ENCODE measurements at places on chromosomes 16 and 17.
A peak's percentile ranks its signal among the peaks of the same experiment; 100 is the strongest.

- no peak for ATAC-seq
Observed at GRCh38 chr16:20647736-20648135, 49.7 kb downstream of the ACSM1 start.

GRCh38 chr16:57185446-57185944, 344 bp downstream of the PSME3IP1 start:
- ATAC-seq: peak; percentile 6

DNA sequence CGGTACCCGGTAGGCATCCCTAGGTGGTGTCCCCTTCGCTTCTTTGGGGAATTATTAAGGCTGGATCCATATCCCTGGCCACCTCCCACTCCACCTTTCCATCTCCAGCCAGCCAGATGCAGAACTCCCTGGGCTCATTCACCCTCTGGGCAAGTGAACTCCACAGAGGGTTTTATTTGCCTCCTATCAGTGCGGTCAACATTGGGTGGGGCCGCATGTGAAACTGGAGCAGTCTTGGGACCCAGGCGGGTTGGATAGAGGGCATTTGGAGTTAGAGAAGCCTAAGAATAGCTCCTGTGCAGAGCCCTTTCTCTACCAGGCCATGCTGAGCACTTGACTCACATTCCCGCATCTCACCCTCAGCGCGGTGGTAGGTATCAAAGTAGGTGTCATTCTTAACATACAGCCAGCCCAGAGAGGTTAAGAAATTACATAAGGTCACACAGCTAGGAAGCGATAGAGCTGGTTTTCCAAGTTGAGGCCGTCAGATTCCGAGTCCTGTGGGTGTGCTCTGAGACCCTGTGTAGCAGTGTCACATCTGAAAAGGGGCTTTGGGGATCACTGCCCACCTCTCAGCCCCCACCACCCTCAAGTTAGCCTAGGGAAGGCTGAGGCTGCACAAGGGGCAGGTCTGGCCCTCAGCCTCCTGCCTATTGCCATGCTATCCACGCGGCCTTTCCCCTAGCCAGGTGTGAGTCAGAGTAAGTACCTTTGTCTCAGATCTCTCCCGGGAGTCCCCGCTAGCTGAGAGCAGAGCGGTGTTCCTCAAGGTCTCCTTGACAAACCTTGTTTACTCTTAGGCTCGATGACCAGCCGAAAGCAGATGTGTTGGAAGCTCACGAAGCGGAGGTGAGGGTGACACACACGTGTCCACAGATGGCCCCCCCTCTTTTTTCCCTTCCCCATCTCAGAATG, 26.9 kb upstream of the LGALS9 start:
- no peak for ATAC-seq

- no peak for ATAC-seq
Observed at GRCh38 chr16:85768199-85768598, 17.3 kb upstream of the C16orf74 start.

- ATAC-seq: no peak
Observed at GRCh38 chr17:48003417-48004151, 32.7 kb downstream of the CDK5RAP3 start.

DNA sequence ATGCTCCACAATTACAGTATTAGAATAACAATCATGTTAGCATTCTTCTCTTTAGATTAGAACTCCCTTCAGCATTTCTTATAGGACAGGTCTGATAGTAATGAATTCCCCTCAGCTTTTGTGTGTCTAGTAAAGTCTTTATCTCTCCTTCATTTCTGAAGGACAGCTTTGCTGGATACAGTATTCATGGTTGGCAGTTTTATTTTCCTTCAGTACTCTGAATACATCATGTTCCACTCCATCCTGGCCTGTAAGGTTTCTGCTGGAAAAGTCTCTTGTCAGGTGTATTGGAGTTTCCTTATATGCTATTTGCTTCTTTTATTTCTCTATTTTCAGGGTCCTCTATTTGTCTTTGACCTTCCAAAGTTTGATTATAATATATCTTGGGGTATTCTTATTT, 4.0 kb upstream of the ABCA10 start:
- ATAC-seq: no peak

GRCh38 chr16:88610909-88611812, 27.2 kb upstream of the IL17C start:
- no peak for ATAC-seq

DNA sequence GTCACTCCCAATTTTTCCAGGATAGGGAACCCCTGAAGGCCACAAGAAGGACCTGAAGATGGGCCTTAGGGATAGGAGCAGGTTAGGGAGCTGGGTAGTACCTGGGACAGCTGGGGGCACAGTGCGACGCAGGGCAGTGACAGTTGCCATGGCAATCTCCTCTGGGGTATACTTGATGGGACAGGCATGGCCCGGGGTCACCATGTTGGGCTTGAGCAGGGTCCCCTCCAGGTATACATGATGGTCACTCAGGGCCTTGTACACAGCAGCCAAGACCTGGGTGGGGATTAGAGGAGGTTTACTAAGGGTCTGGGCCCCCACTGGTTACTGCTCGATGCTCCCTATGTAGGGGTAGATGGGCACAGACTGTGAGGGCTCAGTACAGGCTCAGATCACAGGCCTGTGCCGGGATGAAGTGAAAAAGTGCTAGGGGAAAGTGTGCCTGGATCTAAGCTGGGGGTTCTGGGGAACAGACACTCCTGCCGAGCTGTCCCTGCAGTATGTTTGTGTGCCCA, 2.7 kb downstream of the ALDOC start:
- ATAC-seq: no peak

DNA sequence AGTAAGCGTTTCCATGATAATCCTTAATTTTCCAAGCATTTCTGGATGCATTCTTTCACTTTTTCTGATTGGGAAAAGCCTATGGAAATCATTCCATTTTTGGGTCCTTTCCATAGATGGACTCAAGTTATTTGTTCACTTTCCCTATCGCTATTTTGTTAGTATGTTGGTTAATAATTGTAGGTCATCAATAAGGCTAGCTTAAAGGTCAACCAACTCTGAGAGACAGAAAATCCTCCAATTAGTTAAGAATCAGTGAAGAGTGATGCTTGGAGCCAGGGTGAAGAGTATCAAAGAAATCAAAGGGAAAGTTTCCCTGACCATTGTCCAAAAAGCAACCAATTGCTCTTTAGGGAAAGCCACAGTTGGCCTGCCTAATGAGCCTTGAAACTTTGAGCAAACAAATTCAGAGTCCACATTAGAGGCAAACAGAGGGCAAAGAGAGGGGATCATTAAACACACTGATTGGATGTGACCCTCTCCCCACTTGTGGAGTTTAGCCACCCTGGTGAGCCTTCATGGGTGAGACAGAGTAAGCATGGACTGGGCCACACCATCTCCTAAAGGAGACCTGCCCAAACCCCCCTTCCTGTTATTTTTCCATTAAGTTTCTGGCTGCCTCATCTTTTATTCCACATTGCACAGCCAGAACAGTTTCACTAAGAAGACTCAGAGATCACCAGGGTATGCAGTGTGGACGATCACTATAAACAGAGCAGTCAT, 133.4 kb upstream of the DYNLRB2 start:
- no peak for ATAC-seq

GRCh38 chr17:43211123-43211479, 574 bp upstream of the TMEM106A start:
- no peak for ATAC-seq

GRCh38 chr17:73998653-73999645, 204.5 kb upstream of the RPL38 start:
- peak; percentile 49 for ATAC-seq

DNA sequence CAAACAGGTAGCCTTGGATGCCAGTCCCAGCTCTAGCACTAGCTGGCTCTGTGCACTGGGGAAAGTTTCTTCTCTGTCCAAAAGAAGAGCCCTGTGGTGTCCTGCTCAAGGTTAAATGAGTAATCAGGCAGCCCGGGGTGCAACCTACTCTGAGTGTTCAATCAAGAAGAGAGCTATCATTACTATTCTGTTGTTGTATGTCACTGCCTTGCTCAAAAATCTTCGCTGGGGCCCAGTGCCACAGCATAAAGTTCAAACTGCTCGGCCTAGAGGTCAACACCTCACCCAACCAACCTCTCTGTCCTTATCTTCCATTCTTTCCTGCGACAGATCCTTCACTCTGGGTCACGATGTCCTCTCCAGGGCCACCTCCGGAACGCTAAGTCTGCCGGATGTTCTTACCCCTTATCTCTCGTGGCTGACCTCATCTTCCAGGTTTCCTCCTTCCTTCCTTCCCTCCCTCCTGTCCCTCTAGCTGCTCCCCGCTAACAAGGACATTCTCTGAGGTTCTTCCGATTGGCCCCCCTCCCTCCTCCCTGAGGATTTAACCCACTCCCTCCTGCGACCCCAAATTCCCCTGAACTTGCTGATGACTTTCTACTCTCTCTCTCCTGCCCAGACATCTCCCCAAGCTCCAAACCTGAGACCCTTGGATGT, 4.4 kb downstream of the FDXR start:
- no peak for ATAC-seq

DNA sequence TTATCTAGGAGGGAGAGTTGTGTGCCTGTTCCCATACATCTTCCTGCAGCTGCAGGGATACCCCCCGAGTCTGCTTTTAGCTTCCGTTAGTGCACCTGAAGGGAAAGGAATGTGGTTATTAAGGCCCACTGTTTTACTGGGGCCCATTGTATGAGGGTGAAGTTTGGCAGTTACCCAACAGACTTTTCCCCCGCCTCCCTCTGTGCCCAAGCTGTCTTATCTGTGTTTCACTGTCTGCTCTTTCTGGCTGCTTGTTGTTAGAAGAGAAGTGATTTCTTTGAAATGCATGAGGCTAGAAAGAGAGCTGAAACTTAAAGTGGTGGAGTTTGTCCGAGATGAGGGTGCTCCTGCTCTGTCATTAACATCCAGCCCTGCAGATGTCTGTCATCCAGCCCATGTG, 7.4 kb upstream of the OR1A2 start:
- ATAC-seq: no peak

- no peak for ATAC-seq
Observed at GRCh38 chr17:29573558-29573869, 5.0 kb downstream of the TP53I13 start.

Data from activated CD4-positive, CD25-positive, alpha-beta regulatory T cell treated with anti-CD3 and anti-CD28 coated beads, Interleukin-2, amount 50 U/mL, for 24 hours (primary cell).